Thyroid gland (tissue), 4 donors: ENCODE measurements at places on chromosomes 7 and 10. TPM values are rescaled to one million over a fixed set of nuclear protein-coding genes. Genes with fewer than 3 reads are reported as not detected.

The COL28A1 gene
- total RNA-seq = 0.54 TPM

The TFPI2 gene
- total RNA-seq = 0.56 TPM

DNA sequence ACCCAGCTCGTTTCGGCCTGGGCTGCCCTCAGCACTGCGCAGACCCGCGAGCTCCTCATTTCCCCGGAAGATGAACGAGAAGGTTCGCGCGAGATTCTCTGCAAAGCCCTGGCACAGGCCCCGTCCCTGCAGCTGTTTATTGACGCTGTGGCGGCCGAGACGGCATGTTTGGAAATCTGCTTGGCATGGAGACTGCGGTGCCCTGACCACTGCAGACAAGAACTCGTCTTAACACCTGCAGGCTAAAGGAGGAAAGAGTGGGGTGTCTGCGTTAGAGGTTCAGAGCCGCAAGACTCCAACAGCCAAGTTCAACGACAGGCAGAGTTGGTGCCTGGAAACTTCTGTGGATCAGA is 125.6 kb downstream of the DNAJB6 start:
- no peak for DNase-seq

DNA sequence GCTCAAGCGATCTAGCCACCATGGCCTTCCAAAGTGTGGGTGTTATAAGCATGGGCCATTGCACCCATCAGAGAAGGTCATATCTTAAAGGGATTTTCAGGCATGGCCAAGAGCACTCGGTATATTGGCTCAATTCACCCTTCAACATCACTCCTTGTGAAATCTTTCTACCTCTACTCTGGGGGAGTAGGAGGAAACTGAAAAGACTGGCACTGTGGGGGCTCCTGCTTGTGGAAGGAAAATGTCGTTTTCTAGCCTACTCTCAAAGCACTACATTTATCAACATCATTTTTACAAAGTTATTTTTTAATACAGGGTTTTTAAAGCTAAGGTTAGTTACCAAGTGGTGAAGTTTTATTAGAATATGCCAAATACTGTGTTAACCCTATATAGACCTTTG is 42.0 kb upstream of the CACNB2 start:
- DNase-seq = no peak

- no peak for DNase-seq
Measured at GRCh38 chr10:103638948-103639347, 145.4 kb downstream of the NEURL1 start.
